ENCODE measurements at places on chromosomes 6 and 20.

DNA sequence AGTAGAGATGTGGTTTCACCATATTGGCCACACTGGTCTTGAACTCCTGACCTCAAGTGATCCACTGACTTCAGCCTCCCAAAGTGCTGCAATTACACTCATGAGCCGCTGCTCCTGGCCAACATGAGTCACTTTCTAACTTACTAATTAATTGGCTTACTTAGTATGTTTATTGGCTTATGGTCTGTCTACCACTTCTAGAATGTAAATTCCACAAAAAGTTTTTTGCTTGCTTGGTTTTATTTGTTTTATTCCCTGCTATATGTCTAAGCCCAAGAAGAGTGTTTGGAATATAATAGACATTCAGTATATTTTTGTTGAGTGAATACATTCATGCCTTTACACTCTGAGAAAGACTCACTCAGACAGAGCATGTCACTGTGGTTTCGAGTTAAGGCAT, 86.0 kb downstream of the SAMD3 start:
- DNase-seq = no peak

- no peak for DNase-seq
Measured at GRCh38 chr6:25606151-25606550, 45.9 kb upstream of the SCGN start.

DNA sequence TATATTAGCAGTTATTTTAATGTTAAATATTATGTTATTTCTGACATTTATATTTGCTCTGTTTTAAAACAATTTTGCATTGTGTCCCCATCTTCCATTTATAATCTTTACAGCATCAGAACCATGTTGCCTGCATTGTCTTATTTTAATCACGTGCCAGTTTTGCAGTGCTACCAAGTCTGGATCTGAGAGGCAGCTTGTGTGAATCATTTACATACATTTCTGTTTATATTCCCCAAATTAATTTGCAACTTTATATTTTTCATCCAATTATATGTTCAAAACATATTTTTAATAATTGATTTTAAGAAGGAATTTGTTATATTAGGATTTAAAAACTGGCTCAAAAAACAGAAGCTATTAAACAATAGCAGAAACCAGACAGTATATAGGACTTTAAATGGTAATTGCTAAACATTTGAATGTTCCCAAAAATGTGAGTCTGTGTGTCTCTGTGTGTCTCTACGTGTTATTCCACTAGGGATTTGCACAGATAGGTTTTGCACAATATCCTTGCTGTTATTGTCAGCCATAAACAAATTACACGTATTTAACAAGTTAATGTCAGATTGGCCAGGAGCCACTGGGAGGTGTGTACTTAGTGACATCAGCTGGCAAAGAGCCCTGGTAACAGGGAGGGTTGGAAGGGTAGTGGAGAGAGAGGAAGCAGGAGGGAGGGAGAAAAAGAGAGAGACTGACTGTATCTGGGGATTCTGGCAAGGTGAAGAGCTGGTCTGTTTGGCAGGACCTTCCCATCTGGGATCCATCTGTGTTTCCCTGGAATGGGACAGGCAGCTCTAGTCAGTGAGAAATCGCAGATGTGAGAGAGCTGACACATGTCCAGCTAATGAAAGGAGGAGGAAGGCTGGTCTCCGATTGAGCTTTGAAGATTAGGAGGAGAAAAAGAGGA, 72.1 kb downstream of the CBFA2T2 start:
- DNase-seq = no peak

DNA sequence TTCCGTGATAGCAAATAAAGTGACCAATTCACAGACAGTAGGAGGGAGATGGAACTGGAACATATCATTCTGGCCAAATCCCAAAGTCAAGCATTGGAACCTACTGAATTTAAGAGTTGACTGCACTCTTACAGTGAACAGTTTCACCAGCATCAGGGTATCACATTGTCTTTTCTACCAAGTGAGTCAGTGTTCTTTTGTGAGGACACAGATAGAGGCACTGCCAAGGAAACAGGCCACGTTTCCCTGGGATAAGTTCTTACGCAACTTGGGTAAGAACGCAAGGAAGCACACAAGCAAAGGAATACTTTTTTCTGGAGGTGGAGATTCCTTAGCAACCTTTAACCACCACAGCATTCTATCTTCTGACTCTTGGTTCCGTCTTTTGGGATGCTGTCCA, 28.6 kb upstream of the ENPP5 start:
- DNase-seq = no peak

DNA sequence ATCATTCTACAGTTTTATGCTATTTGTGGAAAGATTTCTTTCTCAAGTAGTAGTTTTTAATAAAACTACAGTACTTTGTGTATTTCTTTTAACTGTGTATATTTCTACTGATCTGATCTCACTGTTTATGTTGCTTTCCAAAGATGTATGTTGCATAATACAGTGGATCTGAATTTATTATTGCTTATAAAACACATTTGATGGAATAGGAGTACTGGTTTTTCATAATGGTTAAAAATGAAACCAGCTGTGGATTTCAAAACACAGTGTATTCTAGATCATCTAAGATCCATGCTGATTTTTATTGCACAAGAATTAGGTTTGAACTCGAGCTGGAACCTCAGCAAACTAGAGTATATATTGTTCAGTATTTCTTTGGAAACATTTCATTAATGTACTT, 8.0 kb downstream of the NKX2-4 start:
- DNase-seq = no peak

Data from inflammatory macrophage treated with lipopolysaccharide for 1 hour (primary cell).